Pulmonary artery endothelial cell (primary cell): ENCODE measurements at places on chromosomes 1 and 21. TPM values are rescaled to one million over a fixed set of nuclear protein-coding genes. Genes with fewer than 3 reads are reported as not detected.

- no peak for DNase-seq
Observed at GRCh38 chr21:45255381-45256020, 32.2 kb downstream of the POFUT2 start.

DNA sequence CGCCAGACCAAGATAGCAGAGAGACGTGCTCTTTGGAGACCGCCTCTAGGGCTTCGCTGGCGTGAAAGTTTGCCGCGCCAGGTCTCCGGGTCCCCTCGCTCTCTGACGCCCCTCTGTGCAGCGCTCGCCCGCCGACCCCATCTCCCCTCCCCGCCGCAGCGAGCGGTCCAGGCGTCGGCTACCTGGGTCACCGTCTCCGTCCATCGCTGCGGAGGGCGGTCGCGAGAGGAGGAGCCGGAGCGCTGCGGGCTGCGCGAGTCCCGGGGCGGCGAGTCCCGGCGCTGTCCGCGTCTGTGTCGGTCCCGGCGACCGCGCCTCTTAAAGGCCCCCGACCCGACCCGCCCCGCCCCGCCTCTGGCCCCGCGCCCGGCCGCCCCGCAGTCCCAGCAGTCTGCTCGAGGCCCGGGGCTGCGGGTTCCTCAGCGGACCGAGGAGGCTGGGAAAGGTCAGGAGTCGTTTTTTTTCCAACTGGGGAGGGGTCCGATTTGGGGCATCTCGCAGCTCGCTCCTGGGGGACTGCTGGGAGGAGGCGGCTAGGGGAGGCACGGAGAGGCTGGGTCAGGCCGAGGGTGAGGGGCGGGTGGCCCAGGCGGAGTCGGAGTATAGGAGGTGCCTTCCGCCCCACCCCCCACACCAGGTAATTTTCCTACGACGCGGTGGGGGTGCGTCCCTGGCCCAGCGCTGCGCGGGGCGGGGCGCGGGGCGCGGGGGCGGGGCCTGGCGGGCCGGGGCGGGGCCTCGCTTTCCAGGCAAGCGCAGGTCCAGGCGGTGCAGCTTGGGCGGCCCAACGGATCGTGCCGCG, at the start of the genes FBXO2 and FBXO44:
FBXO2 (minus strand) TSS at position 293 of the 802 bp plus-strand sequence; CDS start at position 204, 89 bp downstream.
FBXO44 (plus strand) TSS at position 741 of the 802 bp plus-strand sequence. CDS start 959 bp downstream, outside the sequence.
- DNase-seq = no peak

DNA sequence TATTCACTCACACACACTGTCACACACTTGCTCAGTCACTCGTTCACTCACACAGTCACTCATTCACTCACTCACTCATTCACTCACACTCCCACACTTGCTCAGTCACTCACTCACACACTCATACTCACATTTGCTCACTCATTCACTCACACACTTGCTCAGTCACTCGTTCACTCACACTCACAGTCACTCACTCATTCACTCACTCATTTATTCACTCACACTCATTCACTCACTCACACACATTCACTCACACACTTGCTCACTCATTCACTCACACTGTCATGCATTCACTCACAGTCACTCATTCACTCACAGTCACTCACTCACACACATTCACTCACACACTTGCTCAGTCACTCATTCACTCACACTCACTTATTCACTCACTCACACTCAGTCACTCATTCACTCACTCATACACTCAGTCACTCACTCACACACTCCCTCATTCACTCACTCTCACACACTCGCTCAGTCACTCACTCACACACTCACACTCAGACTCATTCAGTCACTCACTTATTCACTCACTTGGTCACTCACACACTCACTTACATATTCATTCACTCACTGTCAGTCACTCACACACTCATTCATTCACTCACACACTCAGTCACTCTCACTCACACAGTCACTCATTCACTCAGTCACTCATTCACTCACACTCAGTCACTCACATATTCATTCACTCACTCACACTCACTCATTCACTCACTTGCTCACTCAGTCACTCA, 167.0 kb upstream of the C1orf174 start:
- DNase-seq = no peak

DNA sequence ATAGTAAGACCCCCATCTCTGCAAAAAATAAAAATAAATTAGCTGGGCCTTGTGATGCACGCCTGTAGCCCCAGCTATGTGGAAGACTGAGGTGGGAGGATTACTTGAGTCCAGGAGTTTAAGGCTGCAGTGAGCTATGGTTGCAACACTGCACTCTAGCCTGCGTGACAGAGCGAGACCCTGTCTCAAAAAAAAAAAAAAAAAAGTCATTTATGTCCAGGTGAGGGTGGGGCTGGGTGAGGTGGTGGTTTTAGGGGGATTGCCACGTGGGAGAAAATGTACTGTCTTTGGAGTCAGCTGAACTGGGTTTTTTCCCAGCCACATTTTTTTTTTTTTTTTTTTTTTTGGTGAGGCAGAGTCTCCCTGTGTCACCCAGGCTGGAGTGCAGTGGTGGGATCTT, 6.7 kb downstream of the PIK3CD start:
- no peak for DNase-seq

Gene NSL1
- total RNA-seq = 28.0 and 49.5 TPM in 2 replicates

DNA sequence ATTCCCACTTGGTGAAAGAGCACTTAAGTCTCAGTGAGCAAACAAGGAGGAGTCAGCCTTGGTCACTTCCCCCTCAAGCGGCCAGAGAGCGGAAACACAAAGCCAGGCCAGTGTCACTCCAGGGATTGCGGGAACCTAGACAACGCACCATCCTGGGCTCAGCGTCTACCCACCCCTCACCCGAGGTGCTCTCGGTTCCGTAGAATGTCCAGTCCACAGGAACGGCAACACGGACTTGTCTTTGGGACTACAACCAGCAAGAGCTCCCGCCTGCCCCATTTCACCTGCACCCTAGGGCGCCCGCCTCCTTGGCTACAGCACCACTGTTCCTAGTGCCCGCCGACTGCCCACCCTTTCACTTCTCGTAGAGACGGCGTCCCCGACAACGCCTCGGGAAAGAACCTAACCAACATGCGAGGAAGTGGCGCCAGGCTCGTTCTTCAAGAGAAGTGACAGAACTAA, 509 bp downstream of the GDAP2 start:
- DNase-seq = peak; percentile 29

- no peak for DNase-seq
Observed at GRCh38 chr1:225587310-225587709, 65.6 kb downstream of the ENAH start.

- no peak for DNase-seq
Observed at GRCh38 chr1:231638647-231639046, 12.1 kb downstream of the DISC1 start.

Gene RIPK4
- 0.04 TPM in 1 of 2 replicates, not detected in the other for total RNA-seq

- DNase-seq = no peak
Observed at GRCh38 chr1:155178441-155179111, 4.9 kb downstream of the TRIM46 start.

DNA sequence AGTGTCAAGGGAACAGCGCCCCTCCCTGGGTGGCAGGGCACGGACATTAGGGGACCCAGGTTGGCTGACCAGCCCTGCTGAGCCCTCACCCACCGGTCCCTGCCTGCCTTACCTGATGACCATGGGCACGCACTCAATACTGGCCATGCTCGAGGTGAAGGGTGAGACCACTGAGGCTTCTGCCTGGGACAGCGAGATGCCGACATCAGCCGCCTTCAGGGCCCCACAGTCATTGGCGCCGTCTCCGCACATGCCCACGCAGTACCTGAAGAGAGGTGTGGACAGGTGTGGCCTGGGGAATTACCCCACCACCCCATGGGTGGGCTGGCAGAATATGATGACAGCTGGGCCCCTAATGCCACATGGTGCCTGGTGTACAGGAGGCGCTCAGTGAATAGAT, 7.8 kb upstream of the MFAP2 start:
- DNase-seq = no peak

DNA sequence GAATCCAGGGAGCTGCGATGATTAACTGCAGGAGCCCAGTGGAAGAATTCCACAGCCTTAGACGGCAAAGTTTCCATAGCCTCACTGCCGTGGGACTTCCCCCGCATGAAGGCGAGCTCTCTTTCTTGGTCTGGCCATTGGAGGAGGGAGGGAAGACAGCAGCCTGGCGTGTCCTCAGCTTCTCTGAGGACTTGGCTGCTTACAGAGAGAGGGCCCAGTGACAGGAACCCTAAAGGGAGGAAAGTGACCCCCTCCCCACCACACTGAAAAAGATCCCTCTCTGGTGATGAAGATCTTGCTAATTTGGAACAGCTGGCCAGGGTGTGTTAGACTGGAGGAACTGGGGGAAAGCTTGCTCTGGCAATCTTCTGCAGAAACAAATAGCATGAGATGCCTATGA, 41.0 kb downstream of the ATP2B4 start:
- no peak for DNase-seq

Gene RGS8
- total RNA-seq = not detected in 2 replicates

Gene TLCD4
- under 0.01 and 0.04 TPM in 2 replicates for total RNA-seq

DNA sequence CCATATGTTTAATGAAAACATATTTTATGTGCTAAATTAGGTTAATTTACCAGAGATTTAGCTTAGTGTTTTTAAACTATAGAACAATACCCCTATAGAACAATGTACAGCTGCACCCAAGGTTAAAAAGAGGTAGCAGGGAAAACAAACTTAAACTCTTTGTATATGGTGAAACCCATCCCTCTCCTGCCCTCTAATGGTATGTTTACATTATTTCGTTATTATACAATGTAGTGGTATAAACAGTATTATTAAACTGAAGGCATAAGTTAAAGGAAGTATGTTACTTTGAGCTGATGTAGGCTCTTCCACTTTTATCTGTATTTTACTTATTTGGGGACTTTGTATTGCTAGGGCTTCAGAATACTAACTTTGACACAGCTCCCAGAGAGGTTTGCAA, 16.7 kb upstream of the ZYG11A start:
- no peak for DNase-seq

GRCh38 chr1:241612533-241613477, 27.4 kb downstream of the CHML start:
- peak; percentile 36 for DNase-seq

GRCh38 chr1:23581219-23581618, 21.9 kb upstream of the ID3 start:
- DNase-seq = peak; percentile 63

DNA sequence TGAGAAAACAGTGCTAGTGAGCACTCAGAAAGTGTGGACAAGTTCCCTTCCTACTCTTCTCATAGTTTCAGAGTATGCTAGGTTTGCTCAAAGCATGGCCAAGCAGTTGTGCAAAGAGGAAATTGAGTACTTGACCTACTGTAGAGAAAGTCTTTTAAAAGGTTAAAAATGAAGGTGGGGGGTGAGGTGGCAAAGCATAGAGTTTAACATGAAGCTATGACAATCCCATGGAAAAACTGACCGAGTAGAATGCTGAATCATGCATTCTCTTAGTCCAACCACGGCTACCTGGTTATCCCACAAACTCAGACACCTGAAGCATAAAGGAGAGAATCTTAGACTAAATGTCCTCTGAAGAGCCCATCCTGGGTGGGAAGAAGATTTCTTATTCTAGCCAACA, 79.9 kb downstream of the PTPN14 start:
- no peak for DNase-seq

- no peak for DNase-seq
Observed at GRCh38 chr1:19620786-19621185, 23.3 kb upstream of the NBL1 start.
